Gastrocnemius medialis (tissue), 4 donors: ENCODE measurements at places on chromosomes 16 and 17. TPM values are rescaled to one million over a fixed set of nuclear protein-coding genes. Genes with fewer than 3 reads are reported as not detected.

The HES7 gene
- total RNA-seq, result not detected

The CCDC154 gene
- not detected for total RNA-seq

The ZFP1 gene
- 4.1 TPM for total RNA-seq

The MIEF2 gene
- total RNA-seq, result 44.8 TPM

The CD300LG gene
- 18.4 TPM for total RNA-seq

The CCL18 gene
- not detected for total RNA-seq

GRCh38 chr16:4486126-4486893 is 10.1 kb downstream of the HMOX2 start:
- DNase-seq, result peak; percentile 53

GRCh38 chr17:32907583-32907982 is 20.4 kb upstream of the TMEM98 start:
- no peak for DNase-seq

- no peak for DNase-seq
These were observed 273.9 kb upstream of the MAF start for GRCh38 chr16:79874391-79874790.

GRCh38 chr17:31608659-31609254 is 217.3 kb downstream of the RAB11FIP4 start:
- no peak for DNase-seq

DNA sequence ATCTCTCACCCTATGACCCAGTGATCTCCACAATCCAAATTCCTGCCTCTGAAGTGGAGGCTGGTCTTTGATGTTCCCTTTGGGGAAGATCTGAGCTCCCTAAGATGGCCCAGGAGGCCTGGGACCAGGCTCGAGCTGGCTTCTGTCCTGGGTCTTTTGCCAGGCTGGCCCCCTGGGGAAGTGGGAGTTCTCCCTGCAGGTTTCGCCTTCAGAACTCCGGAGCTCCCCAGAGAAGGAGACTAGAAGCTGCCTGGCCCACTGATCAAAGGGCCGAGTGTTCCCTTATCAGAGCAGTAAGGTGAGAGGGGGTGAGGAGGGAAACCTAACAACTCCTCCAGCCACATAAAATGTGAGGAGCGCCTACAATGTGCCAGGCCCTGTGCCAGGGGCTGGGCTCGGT is 147.1 kb downstream of the IRF8 start:
- no peak for DNase-seq
